Stimulated activated CD4-positive, alpha-beta T cell treated with anti-CD3 and anti-CD28 coated beads, Interleukin-2, amount 100 ng/mL, for 24 hours (primary cell): ENCODE measurements at places on chromosomes 3 and 15.
A peak's percentile ranks its signal among the peaks of the same experiment; 100 is the strongest.

- DNase-seq, result no peak
Measured at GRCh38 chr3:99498550-99499234, 139.7 kb upstream of the COL8A1 start.

DNA sequence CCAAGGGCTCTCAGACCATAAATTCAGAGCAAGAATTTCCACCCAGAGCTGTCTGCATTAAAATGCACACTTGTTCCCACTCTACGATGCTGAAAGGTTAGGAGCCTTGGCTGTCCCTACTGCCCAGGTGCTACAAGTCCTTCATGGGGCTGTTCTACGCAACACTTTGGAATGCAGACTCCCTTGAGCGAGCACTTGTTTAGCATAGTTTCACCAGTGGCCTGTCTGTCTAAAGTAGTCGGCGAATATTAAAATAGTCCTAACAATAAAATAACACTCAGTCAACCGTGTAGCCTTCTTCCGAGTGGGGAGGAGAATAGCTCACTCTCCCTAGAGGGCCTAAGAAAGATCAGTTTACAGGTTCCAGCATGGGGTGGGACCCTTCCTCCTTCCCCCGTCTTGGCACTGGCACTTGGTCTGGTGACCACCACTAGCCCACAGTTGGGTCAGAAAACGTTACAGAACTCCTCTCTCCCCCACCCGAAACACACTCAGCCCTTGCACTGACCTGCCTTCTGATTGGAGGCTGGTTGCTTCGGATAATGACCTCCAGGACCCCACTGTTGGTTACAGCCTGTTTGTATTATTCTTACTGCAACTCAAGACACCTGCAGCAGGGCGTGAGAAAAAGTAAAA, at the start of gene CLDN16:
Gene CLDN16, plus strand, starts transcription at position 586 of the 636 bp plus-strand sequence. CDS start 167 bp downstream, outside the sequence.
- no peak for DNase-seq

- DNase-seq, result peak; percentile 23
Measured at GRCh38 chr3:68007621-68008226, 353.3 kb upstream of the SUCLG2 start.

DNA sequence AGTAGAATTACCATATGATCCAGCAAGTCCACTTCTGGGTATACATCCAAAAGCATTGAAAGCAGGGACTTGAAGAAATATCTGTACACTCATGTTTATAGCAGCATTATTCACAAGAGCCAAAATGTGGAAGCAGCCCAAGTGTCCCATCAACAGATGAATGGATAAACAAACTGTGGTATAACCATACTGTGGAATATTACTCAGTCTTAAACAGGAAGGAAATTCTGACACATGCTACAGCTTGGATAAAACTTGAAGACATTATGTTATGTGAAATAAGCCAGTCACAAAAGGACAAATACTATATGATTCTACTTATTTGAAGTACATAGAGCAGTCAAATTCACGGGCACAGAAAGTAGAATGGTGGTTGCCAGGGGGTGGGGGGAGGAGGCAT, 91.2 kb downstream of the HMG20A start:
- no peak for DNase-seq

- no peak for DNase-seq
Measured at GRCh38 chr15:29672923-29673809, 149.1 kb downstream of the TJP1 start.

GRCh38 chr15:81531109-81531592, 157.1 kb upstream of the TMC3 start:
- DNase-seq, result no peak

- DNase-seq, result no peak
Measured at GRCh38 chr3:150933473-150933995, 28.3 kb upstream of the MINDY4B start.

DNA sequence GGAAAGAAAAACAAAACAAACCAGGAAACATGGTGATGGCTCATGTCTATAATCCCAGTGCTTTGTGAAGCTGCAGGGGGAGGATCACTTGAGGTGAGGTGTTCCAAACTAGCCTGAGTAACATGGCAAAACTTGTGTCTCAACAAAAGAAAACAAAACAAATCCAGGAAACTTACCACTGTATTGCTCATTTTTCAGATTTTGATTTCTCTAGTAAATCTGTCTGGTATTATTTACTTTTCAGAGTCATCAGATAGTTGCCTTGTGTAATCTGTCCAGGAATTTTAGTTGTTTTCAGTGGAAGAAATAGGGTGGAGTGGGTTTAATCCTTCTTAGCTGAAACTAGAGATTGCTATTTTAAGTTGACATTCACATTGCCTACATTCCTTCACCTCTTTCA, 91.8 kb upstream of the ALCAM start:
- no peak for DNase-seq

- no peak for DNase-seq
Measured at GRCh38 chr15:54033869-54034458, 55.7 kb downstream of the UNC13C start.

- no peak for DNase-seq
Measured at GRCh38 chr3:73719861-73720260, 95.1 kb upstream of the PDZRN3 start.
